ENCODE measurements at places on chromosomes 5 and 9.

GRCh38 chr5:82765765-82766164 lies 311.4 kb downstream of the TMEM167A start:
- no peak for DNase-seq

- DNase-seq = no peak
Observed at GRCh38 chr5:151208481-151208914, 15.4 kb downstream of the CCDC69 start.

GRCh38 chr5:23631302-23632045 lies 124.1 kb downstream of the PRDM9 start:
- DNase-seq = peak; percentile 79

DNA sequence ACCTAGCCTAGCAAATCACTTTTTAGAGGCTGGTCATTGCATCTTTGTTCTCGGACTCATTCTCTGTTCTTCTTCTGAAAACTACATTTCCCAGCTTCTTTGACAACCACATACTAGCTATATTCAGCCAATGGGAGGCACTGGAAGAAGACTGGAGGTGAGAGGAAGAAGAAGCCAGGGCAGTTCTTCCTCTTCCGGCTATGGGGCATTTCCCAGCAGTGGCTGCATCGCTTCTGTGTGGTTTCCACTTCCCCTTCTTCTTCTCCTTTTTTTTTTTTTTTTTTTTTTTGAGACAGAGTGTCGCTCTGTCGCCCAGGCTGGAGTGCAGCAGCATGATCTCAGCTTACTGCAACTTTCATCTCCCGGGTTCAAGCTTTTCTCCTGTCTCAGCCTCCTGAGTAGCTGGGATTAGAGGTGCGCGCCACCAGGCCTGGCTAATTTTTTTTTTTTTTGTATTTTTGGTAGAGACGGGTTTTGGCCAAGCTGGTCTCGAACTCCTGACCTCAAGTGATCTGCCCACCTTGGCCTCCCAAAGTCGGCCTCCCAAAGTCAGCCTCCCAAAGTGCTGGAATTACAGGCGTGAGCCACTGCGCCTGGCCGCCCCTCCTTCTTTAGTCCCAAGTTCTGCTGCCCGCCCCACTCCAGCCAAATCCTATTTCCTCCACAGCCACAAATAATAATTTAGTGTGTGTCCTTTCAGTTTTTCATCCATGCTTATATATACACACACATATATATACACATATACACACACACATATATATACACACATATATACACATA lies 6.9 kb upstream of the UBAP1 start:
- no peak for DNase-seq

- DNase-seq = peak; percentile 98
Observed at GRCh38 chr9:73219985-73220626, 68.4 kb downstream of the ANXA1 start.

DNA sequence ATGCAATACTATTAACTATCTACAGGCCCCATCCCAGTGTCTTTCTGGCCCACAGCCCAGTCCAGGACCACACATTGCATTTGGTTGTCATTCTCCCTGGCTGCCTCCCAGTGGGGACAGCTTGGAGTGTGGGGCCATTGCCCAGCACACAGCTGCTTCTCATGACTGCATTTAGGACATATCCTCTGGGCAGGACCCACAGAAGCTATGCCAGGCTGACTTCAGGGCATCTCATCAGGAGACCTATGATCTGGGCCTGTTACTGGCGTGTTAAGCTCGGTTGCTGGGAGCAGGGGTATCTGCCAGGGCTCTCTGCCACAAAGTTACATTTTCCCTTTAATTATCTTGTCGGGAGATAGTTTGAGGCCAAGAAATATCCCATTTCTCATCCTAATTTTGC lies 32.1 kb upstream of the CLPTM1L start:
- no peak for DNase-seq

DNA sequence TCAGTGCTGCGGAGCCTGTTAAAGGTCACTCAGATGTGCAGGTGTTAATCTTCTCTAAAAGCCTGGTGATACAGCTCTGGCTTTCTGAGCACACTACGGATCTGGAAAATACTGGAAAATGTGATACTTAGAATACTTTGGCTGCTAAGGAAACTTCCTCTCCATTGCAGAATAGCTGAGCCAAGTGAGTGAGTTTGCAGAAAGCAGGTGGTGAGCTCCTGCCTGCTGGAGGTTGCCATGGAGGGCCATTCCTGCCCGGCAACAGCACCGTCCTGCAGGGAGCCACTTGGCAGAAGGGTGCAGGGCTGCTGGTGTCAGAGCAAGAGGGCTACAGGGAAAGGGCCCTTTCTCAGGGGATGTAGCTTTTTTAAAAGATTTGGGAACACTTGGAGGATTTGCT lies 40.7 kb downstream of the SECISBP2 start:
- DNase-seq = no peak

DNA sequence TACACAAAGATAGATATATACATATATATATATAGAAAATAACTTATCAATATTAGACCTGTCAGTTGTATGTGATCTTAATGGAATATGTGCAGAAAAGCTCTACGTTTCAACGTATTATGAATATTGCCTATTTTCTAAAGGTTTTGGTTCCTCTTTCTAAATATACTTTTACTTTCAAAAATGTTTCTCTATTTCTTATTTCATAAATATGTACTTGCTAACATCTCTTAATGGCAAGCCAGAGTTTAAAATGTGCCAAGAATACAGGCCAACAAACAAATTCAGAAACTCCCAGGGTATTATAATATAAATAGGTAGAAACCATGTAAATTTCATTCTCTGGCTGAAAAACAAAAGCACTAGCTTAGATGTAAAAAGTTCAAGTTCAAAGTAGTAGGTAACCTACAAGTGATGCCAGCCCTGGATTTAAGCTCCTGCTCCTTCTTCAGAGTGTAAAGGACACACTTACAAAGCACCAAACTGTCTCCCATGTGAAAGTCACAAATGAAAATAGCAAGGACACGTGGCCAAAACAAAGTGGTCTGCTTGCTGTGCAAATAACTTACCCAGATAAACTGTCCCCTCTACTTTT lies 685.1 kb upstream of the DMAC1 start:
- DNase-seq = no peak
